GM23248 (cell line): ENCODE measurements at places on chromosomes 16 and 17.

GRCh38 chr17:10698096-10698818 is 863 bp downstream of the ADPRM start:
- peak; percentile 71 for DNase-seq

GRCh38 chr17:66829386-66829864 is 5.5 kb upstream of the CACNG5 start:
- peak; percentile 82 for DNase-seq

DNA sequence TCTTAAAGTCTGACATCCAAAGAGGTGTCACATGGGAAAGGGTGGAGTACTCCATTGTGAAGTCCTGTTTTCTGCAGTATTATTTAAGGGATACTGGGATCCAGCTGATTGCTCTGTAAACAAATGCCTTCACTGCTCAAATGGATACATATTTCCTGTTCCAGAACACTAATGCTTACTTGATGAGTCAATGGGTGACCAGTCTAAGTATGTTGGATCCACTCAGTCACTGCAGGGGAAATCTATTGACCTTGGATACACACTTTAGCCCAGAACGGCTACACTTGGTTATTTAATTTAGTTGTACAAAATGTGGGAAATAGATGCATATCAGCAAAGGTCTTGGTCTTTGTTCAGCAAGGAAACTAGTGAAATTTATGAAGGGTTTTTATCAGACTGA is 261.4 kb downstream of the MAP2K4 start:
- DNase-seq: peak; percentile 1

DNA sequence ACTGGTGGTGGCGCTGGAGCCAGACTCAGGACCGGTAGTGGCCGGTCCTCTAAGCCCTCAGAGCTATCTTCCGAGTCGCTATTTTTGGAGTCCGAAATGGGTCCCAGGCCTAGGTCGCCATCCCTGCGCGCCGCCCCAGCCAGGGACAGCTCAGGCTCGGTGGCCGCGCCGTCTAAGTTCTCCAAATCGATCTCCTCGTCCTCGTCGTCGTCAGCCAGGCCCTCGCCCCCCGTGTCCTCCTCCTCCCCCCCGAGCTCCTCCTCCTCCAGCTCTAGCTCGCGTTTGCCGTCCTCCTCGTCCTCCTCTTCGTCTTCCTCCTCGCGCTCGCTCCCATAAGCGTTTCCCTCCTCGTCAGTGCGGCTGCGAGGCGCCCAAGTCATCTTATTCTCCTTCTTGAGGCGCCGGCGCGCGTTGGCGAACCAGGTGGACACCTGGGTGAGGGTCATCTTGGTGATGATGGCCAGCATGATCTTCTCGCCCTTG is 1.6 kb downstream of the IRX3 start:
- DNase-seq: peak; percentile 50

DNA sequence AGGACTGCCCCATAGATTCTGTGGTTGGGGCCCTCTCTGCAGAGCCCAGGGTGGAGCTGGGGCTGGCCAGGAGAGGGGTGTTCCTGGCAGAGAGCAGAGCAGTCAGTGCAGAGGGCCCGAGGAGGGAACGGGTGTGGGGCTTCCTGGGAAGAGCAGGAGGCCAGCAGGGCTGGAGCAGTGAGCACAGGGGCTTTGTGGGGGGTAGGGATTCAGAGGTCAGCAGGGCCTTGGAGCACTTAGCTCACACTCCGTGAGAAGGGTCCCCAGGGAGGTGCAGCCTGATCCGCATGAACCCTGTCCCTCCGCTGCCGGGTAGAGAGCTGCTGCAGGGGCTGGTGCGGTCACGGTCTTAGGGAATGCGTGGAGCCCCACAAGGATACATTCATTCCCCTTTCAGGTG is 113.0 kb upstream of the CIBAR2 start:
- DNase-seq: no peak

DNA sequence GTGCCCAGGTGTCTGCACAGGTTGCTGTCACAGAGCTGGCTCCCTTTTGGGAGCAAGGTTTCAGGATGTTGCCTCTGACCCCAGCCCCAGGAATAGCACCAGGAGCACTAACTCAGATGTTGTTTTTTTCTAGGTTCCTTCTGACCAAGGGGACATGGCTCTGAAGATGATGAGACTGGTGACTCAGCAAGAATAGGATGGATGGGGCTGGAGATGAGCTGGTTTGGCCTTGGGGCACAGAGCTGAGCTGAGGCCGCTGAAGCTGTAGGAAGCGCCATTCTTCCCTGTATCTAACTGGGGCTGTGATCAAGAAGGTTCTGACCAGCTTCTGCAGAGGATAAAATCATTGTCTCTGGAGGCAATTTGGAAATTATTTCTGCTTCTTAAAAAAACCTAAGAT is 28.1 kb downstream of the SCPEP1 start:
- no peak for DNase-seq

DNA sequence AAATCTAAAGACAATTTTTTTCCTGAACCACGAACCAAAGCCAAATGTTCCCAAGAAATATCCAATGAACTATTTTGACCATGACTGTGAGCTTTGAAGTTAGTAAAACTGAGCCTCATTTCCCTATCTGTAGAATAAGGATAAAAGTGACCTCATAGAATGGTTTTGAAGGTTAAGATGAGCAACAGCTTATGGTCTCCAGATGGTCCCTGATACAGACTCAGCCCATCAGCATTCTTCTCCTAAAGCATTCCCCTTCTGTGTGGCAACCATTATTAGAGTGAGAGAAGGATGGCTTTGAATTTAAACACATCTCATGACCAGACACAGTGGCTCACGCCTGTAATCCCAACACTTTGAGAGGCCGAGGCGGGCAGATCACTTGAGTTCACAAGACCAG is 70.1 kb downstream of the COPRS start:
- DNase-seq: peak; percentile 68

- DNase-seq: peak; percentile 9
Measured at GRCh38 chr17:67601897-67602296, 115.8 kb upstream of the NOL11 start.

GRCh38 chr16:78915811-78916345 is 684.7 kb downstream of the MAF start:
- DNase-seq: no peak

DNA sequence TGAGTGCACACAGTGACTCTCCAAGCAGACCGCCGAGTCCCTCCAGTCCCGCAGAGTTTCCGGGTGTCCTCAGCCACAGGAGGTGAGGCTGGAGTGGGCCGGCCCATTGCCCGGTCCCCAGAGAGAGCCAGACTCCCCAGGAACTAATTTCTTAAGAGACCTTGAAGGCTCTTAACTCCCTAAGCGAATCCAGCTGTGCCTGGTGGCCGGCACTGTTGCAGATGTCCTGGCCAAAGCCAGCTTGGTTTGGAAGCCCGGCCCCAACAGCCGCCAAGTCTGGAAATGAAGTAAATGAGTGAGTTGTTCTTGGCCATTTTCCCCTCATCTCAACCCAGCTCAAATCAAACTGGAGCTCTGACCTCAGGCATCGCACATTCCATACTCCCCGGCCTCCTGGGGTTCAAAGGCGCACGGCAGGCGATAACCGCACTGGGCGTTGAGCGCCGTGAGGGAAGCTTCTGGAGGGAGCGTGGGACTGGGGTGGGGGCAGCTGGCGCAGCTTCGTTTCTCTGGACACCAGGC is 42.0 kb downstream of the CMIP start:
- DNase-seq: peak; percentile 90
